Amygdala (tissue), 56 donors: ENCODE measurements at places on chromosomes 2 and 18.

- DNase-seq = no peak
Measured at GRCh38 chr2:230914886-230915285, 10.2 kb downstream of the GPR55 start.

GRCh38 chr2:151482171-151482725 is 72.5 kb downstream of the RIF1 start:
- no peak for DNase-seq

DNA sequence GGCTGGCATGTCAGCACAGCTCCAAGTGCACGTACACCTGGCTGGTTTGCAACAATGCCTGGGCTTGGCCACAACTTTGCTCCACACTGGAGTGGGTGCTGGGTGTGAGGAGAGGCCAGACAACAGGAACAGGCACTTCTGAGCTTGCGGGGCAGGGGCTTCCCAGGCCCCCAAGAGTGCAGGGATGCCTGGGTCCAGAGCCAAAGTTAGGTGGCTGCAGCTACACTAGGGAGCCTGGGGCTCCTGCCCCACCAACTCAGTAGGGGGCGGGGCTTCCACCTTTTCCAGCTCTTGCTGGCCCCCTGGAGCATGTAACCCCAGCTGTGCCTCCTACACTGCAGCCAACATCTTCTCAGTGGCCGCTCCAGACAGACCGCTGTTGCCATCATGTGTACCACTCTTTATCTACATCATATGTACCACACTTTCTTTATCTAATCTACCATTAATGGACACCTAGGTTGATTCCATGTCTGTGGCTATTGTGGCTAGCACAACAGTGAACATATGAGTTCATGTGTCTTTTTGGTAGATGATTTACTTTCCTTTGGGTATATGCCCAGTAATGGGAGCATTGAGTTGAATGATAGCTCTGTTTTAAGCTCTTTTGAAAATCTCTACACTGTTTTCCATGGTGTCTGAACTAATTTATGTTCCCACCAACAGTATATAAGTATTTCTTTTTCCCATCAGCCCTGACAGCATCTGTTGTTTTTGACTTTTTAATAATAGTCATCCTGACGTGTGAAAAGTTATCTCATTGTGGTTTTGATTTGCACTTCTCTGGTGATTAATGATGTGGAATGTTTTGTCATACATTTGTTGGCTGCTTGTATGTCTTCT is 87.9 kb downstream of the ZNF804A start:
- no peak for DNase-seq

DNA sequence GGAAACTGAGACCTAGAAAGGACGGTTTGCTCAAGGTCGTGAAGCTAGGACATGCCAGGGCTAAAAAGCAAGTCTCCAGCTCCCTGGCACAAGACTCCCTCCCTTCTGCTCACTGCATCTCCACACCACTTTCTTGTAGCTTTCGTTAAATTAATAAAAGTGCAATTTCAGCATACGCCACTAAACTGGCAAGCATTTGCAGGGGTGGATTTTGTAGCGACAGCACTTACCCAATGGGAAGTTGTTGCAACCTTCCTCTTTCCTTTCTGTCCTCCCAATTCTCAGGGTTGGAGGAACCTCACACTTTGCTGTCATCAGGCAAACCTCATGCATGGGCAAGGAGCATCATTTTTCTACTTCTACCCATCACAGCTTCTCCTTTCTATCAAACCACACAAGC is 7.4 kb upstream of the RHOB start:
- no peak for DNase-seq

GRCh38 chr18:61713502-61713901 is 179.3 kb downstream of the RNF152 start:
- no peak for DNase-seq

DNA sequence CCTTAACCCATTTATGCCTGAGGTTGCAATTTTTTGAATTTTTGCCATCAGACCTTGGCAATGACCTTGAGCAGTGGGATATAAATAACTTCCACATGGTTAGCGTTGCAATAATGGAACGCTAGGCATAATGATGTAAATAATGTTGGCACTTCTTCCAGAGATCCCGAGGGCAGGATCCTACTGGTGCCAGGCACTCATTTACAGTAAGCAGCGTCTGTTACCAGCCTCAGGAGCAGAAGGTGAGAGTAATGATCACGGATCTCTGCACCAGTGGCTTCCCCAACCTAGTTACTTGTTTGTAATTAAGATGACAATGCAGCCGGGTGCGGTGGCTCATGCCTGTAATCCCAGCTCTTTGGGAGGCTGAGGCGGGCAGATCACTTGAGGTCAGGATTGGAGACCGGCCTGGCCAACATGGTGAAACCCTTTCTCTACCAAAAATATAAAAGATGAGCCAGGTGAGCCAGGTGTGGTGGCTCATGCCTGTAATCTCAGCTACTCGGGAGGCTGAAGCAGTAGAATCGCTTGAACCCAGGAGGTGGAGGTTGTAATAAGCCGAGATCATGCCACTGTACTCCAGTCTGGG is 41.9 kb downstream of the CPO start:
- DNase-seq = no peak
